ENCODE measurements at places on chromosomes 2 and 18.

DNA sequence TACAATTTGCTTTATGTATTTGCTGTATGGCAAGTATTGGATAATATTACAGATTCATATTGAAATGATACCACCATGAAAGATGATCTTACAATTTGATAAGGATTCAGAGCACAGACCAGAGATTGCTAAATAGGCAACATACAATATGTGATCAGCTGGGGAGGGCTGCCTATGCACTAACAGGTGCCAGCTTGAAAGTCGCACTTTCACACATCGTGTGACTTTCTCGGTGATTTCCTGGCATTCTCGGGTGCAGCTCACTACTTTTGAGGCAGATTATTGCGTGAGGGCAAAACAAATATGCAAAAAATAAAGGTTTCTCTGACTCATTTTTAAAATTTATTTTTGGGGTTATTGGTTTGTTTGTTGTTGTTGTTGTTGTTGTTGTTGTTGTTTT, 36.0 kb downstream of the RBMS1 start:
- no peak for DNase-seq

DNA sequence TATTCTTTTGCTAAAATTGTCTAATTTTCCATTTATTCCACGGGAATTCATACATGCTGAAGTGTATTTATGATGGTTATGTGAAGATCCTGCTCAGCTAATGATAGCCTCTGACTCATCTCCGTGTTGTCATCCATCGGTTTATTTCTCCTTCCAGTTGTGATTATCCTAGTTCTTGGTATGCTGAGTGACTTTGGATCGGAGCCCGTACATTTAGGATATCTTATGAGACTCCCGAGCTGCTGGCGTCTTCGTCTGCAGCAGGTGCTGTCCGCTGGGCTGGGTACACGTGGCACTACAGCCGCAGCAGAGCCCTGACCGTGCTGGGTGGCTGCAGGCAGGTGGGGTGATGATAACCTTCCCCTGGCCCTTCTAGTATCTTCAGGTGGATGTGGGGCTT, 40.1 kb upstream of the GALR1 start:
- DNase-seq = no peak

- no peak for DNase-seq
Measured at GRCh38 chr2:142010477-142011270, 120.1 kb downstream of the LRP1B start.

DNA sequence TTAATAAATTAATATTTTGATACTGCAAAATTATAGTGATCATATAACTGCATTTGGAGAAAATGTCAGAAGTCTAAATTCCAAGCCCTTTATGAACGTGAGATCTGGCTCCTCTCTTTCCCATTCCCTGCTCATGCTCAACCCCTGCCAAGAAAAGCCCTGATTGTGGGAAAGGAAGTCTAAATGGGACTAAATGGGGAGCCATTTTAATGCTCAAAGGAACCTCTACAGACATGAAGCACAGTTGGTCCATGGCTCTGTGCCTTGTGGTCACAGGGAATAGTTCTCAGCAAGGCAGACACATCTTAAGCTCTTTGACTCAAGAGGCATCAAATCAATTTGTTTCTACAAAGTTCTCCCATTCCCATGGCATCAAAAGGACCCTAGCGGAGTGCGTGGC, 29.3 kb upstream of the INSIG2 start:
- no peak for DNase-seq

DNA sequence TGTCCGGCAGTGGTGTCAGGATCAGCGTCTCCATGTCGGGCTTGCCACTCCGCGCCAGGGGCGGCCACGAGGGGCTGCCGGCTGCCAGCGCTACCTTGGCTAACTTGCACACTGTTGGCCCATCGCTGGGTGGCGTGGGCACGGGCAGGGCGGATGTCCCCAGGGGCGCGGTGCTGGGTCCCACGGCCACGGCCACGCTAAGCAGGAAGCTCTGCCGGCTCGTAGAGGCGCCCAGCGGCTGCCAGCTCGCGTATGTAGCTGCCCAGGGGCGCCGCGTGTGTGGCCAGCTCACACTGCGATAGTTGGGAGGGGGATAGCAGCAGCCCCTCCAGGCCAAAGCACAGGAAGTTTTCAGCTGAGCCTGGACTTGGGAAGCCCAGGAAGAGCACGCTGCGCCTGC, 249.4 kb downstream of the ANKRD30B start:
- DNase-seq = no peak

GRCh38 chr2:29066997-29067605, 7.2 kb downstream of the PCARE start:
- DNase-seq = no peak

GRCh38 chr2:237686659-237687136, 59.3 kb downstream of the LRRFIP1 start:
- DNase-seq = no peak

DNA sequence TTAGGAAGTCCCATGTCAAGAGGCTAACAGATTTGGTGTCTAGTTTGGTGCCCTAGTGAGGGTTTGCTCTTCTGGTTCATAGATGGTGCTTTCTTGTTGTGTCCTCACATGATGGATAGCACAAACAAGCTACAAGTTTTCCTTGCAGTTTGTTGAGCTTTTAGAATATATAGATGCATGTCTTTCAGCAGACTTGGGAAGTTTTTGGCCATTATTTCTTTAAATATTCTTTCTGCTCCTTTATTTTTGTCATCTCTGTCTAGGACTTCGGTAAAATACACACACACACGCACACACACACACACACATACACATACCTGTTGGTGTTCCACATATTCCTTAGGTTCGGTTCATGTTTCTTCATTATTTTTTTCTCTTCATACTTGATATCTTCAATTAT, 81.5 kb upstream of the TEX51 start:
- DNase-seq = no peak

- DNase-seq = no peak
Measured at GRCh38 chr2:41992671-41993434, 55.0 kb upstream of the PKDCC start.

GRCh38 chr2:80246534-80246933, 58.0 kb downstream of the LRRTM1 start:
- no peak for DNase-seq

Measured in stimulated activated CD4-positive, alpha-beta T cell treated with anti-CD3 and anti-CD28 coated beads, Interleukin-1b, Interleukin-23, amount 100 ng/mL, for 1 hour (primary cell).